Forelimb muscle (tissue), 1 donor: ENCODE measurements at places on chromosomes 5 and 9.

DNA sequence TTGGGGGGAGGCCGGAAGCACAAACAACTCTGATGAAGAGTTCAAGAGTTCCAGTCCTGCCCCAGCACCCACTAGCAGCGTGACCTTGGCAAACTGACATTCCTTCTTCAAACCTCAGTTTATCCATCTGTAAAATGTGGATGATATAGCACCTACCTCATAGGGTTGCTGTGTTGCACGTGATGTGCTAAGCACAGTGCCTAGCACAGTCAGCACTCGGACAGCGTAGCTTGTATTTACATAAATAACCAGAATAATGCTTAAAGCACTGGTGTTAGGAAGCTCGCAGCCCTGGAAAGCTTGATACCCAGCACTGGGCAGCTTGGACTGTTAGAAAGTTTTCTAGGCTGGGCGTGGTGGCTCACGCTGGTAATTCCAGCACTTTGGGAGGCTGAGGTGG, 5.1 kb downstream of the PKN3 start:
- no peak for DNase-seq

DNA sequence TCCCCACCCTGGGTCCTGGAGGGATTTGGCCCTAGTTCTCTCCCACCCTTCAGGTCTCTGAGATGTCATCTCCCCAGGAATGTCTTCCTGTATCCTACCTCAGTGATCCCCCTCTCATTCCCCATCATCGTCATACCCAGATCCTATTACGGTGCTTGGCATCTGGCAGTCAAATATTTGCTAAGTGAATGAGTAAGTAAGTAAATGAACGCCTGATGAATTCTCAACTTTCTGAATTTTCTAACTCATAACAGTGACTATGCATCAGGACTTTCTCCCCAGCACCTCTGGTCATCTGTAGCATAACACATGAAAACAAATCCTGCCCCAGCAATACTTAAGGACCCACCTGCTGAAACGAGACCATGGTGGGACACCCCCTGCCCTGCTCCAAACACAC, 244.2 kb downstream of the EBF1 start:
- no peak for DNase-seq

DNA sequence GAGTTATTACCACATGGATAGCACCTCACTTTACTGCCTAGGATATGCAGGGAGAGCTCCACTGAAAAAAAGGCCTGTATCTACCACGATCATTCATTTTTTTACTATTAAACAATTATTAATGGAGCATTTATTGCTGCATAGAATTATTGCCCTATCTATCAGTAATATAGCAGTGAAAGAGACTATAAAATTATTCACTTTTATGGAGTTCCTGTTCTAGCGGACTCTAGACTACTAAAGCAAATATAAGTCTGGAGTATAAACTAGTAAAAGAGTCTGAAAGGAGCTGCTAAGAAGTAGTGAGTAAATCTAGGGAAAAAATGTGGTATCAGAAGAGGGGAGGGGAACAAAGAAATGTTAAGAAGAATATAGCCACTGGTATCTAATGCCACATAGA, 150.4 kb upstream of the CYLC2 start:
- no peak for DNase-seq

DNA sequence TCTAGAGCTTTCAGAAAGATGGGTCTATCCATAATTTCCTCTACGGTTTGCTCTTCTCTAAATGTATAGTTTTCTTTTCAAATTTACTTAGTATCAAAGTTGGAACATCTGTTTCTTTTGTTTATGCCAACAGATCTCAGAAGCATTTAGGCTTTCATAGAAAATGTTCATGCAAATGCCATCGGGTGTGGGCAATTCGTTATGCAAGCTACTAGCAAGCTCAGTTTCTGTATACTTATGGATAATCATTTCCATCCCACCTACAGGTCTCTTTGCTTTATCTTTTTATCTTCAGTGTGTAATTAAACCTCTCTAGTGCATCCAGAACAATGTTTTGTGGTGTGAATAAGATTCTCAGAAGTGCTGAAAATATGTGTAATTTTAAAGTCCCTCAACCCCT, 59.9 kb downstream of the NUDT12 start:
- DNase-seq: no peak

DNA sequence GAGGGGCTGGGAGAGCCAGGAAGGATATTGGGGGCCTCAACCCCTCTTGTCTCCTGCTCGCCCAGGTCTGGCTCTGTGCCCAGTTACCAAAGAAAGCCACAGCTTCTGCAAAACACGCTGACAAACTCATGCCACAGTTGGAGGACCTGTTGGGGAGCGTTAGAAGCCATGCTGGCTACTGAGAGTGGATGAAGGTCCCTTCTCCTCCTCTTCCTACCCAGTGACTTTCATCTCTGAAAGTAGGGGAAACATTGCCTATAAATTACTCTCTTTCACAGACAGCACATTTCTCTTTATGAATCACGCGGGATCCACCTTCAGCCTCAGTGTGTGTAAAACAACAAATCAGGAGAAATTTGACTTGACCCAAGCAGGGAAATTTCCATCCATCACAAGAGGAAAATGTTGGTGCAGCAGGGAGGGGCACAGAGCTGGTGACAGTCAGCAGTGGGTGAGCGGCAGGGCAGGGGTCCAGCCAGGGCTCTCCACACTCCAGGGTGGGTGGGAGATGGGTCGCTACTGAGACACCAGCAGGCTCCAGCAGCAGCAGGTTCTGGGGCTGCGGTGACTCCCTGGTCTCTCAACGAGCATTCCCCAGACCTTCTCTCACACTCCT, 181.9 kb downstream of the FGF18 start:
- no peak for DNase-seq

- no peak for DNase-seq
Observed at GRCh38 chr9:2023532-2023931, 8.4 kb downstream of the SMARCA2 start.

DNA sequence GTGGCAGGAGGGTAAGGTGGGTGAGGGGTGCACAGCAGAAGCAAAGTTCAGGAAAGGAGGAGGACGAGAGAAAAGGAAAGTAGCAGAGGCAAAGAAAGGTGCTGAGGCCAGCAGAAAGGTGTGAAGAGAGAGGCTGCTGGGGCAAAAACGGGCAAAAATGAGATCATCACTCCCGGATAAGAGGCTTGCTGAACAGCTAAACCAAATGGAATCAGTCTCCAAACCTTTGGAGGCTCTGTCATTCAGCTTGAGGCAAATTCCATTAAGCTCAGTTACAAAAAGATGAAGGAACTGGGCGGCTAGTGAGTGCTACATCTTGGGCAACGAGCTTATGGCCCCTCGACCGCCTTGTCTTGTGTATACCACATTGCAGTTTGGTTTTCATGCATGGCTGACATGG, 136.4 kb downstream of the FSTL4 start:
- DNase-seq: no peak

DNA sequence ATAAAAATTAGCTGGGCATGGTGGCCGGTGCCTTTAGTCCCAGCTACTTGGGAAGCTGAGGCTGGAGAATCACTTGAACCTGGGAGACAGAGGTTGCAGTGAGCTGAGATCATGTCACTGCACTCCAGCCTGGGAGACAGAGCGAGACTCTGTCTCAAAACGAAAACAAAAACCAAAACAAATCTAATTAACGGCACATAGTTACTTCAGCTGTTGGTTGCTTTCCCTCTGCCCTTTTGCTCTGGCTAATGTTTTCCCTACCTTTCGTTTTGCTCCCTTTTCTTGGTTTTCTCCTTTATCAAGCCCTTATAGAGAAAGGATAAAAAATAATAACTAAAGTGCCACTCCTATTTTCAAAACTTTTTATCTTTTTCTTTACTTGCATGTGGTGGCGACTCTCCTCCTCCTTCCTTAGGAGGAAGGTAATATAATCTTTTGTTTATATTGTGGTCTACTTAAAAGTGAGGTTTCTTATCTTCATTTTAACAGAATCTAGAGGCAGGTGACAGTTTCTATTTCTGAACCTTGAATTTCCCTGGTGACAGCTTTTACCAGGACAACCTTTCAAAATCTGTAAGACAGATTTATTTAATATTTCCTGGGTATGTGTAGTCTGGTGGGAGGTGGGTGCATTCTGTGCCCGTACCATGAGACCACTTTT, 125.4 kb downstream of the ARHGEF28 start:
- DNase-seq: no peak

GRCh38 chr9:81823672-81824554, 104.3 kb upstream of the SPATA31D4 start:
- no peak for DNase-seq

DNA sequence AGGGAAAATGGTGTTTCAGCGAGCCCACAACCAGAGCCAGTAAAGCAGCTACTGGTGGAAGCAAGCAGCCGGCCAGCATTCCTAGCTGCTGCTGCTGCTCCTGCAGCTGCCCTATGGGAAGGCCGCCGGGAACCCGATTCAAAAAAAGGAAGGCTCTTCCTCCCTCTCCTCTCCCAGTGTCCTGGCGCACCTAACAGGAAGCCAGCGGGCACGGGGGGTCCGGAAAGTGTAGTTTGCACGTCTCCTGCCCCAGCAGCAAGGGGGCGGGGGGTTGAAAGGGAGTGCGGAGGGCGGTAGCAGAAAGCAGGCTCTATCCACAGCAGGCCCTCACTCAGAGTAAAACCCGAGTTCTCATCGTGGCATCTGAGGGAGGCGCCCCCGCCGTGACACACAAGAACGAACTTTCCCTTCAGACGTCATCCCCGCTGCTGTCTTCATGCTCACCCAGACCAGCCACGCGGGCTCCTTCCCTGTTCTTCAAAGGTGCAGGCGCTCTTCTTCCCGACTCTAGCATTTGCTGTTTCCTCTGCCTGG, 16.5 kb downstream of the GRXCR2 start:
- no peak for DNase-seq

DNA sequence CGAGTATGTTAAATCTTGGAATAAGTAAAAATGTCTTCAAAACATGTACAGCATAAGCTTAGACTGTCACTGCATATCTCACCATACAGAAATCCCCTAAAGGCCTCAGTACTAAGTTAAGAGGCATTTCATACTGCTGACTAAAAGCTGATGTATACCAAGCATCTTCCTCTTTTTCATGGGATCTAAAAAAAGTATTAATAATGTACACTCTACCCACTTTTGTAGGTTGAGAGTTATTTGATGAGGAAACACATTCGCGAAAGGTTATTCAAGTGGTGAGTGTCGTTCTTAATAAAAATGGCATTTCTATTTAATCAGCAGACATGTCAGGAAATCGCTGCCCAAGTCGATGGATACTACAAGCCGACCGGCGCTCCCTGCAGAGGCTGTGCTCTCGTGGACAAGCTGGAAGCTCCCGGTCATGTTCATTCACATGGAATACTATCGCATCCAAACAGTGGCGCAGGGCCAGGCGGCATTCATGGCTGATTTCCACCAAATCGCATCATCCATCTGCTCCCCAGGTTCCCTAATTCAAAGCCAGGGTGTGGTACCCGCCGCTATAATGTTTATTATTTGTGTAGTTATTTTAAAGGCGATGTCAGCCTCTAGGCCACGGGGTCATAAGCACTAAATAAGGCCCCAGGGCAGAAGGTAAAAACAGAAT, 724 bp downstream of the SGTB start:
- no peak for DNase-seq

DNA sequence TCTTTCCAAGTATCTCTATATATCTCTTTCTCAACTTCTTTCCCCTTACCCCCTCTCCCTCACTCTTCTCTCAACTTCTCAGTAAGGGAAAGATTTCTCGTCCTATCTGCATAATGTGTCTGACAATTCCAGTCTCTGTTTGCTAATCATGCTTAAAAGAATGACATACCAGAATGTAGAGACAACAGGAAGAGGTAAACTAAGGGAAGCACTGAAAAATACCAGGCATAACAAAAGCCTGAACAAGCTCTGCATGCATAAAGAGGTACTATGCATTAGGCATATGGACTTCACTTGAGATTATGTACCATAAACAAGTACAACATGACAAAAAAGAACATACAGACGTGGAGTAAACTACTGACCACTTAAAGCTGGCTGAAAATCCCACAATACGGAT, 62.6 kb downstream of the SEMA5A start:
- no peak for DNase-seq

DNA sequence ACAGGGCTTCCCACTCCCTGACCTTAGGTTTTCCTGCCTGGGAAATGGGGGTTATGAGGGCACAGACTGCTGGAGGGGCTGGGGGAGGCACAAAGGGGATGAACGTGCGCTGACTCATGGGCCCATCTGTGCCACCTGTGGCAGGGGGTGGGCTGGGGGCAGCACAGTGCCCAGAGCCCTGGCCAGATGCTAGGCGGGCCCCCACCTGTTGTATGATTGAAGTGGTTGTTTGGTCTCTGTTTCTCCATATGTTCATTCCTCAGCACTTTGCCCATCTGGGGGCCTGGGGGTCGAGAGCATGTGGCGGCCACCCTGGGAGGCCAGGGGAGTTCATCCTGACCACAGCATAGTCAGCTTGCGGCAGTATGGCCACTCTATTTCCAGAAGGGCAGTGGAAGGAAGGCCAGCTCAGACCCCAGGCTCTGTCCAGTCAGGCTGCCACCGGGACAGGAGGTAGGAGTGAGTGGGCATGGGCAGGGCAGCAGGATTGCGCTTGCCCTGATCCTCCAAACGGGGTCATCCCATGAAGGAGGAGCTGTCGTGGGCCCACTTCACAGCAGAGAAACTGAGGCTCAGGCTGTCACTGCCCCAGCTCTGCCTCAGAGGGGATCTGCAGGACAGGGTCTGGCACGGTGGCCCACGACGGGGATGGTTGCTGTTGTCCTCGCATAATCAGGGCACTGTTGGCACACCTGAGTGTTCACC, 841 bp upstream of the NINJ1 start:
- no peak for DNase-seq

GRCh38 chr5:157785801-157786200, 42.3 kb downstream of the LSM11 start:
- DNase-seq: no peak

DNA sequence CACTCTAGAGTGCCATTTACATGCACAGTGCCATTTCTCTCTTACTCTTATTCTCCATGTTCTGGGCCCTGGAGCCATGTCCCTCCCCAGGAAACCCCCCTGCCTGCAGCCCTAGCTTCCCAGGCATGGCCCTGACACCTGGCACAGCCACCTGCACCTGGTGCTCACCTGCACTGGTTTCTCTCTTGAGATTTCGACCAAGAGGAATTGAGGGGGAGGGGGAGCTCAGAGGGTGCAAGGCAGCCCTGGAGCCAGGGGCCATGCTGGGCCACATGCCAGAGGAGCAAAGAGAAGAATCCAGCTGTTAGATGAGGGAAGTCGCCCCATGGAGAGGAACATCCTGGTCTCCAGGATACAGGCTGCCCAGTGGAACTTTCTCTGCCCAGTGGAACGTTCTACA, 65.0 kb upstream of the RAPGEF1 start:
- DNase-seq: no peak

GRCh38 chr9:33510262-33511183, 13.5 kb upstream of the ANKRD18B start:
- peak; percentile 44 for DNase-seq

GRCh38 chr9:35364817-35365585, 124.9 kb upstream of the RUSC2 start:
- no peak for DNase-seq

GRCh38 chr5:65927503-65928321, 1.3 kb downstream of the ERBIN start:
- no peak for DNase-seq
